ENCODE measurements at places on chromosomes 4 and X.

DNA sequence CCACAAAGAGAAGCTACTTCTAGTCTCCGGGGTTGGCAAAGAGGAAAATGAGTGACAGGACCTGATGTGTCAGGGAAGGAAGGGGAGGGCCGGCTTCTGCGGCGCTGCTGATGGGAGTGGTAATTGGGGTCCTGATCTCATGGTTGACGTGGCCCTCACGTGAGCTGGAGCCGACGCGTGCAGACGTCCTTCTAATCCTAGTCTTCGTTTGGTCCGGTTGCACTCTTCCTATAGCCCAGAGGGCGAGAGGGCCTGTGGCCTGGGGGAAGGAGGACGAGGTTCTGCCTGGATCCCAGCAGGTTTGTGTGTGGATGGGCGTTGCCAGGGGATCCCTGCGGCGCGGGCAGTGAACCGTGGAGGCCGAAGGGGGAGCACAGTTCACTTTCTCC is at the start of gene ARMCX1:
ARMCX1 (plus strand) TSS at position 186 of the 389 bp plus-strand sequence. CDS start 2,384 bp downstream, outside the sequence.
- peak; percentile 30 for DNase-seq

DNA sequence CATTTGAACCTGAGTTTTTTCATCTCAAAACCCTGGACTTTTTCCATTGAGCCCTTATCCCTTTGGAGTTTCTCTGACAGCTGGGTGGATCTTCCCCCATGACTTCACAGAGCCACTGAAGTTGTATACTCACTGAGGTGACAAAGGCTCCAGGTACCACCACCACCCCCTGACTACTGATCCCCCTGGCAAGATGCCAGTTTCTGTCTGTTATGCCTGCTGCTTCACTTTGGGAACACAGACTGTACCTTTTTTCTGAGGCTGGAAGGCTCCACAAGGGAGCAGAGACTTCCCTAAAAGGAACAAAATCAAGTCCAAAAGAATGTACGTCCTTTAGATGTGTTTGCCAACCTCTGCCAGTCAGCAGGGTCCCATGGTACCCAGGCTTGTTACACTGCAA is 160.3 kb upstream of the JADE1 start:
- no peak for DNase-seq

DNA sequence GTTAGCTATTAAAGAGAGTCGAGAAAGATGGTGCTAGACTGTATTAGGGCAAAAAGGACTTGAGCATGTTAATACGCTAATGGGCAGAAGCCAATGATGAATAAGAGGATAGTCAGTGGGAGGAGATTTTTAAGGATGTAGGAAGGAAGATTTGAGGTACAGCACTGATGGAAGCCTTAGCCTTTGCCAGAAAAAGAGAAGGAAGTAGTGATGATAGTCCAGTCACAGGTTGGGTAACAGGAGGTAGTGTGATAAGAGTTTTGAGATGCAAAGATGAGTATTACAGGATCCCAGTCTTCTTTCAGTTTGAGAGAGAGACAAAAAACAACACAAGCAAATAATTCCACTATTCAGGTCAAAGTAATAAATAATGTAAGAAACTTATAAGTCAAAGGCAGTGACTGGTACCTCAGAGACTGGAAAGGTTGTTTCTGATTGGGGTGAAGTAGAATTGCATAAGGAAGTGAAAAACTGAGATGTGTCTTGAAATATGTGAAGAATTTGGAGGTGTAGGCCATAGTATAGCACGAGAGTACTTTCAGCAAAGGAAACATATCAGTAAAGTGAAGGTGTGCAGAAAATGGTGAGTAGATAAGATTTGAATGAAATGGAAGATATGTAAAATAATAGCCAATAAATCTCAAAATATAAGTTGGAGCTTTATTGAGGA is 22.1 kb upstream of the NDNF start:
- no peak for DNase-seq

GRCh38 chr4:91914176-91914804 is 389.5 kb upstream of the GRID2 start:
- DNase-seq = no peak

DNA sequence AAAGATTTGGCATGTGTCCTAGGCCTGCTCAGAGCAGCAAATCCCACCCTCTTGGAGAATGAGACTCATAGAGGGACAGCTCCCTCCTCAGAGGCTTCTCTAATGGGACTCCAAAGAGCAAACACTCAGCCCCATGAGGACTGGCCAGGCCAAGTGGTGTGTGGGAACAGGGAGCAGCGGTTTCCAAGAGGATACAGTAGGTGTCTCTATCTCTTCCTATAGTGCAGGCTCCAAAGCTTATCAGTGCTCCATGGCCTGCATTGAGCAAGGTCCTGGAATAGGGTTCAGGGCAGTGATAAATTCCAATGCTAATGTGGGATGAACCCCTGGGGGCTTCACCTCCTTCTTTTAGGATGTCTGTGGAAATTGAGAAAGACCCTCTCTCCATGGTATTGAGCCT is 15.7 kb upstream of the MAGEA10 start:
- DNase-seq = no peak

GRCh38 chr4:150720973-150721518 is 139.1 kb downstream of the MAB21L2 start:
- DNase-seq = no peak

DNA sequence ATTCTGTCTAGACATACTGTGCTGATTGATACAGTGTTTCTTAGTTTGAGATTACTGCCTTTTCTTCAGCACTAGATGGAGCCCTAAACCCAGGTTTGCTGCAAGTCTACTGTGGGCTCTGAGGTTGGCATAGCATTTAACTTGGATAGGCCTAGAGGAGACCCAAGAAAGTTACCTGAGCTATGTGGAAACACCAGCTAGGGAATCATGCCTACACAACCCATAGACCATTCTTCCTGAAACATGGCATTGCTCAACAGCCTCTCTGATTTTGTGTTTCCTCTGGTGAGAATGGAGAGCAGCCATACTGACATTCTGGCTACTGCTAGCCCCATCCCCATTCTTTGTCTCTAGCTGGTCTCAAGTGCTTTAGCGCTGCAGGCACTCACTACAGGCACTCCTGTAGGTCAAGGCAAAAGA is 287.7 kb upstream of the PCDH18 start:
- no peak for DNase-seq

DNA sequence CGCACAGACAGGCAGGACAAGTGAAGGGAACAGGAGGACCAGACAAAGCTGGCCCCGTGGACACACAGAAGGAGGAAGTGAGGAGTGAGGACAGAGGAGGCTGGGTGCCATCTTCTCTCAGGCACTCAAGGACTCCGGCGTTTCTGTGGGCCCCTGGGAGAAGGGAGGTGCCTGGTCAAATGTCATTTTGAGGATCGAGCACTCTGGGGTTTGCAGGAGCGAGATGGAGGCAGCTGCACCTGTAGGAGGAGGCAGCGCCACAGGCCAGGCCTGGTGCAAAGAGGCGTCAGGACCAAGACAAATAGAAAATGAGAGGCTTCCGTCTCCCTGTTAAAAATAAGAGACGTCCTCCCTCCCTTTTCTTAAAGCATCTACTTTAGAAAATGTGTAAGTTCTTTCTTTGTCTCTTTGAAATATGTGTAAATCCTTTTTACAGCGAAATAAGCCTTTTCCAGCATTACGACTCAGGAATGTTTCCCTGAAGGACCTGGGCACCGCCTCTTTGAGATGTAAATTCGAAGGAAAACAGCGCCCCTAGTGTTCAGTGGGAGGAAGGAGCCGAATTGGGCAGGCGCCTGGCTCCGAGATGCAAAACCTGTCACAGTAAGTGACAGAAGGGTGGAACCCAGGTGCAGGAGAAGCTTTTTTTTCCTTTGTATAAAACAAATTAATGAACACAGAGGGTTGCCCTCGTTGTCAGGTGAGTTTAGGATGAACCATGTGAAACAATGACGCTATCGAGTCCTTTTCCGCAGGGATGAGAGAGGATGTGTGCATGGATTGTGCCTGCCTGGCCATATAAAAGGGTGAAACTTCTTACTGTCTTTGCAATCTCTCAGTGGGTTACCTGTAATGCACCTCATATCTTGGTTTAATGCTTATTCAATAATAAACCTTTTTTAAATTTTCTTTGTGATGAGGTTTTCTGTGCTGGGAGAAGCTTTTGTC is 1.4 kb upstream of the C4orf50 start:
- no peak for DNase-seq

- DNase-seq = no peak
Observed at GRCh38 chr4:170139764-170140163, 50.0 kb upstream of the AADAT start.

DNA sequence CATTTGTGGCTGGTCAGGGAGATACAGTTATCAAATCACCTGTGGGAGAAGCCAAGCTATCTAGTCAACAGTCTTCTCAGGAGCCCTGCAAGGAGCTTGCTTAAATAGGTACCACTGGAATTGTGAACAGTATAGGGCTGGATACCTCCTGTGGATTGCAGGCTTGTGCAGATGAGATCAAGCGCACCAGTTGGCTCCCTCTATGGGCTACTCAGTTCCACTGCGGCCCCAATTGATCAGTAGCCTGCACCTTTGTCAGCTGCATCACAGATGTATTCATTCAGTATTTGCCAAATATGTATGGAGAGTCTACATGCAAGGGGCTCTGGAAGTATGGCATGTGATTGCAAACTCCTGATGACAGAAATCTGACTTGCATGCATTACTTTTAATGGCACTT is 28.6 kb downstream of the TEX13A start:
- no peak for DNase-seq

GRCh38 chr4:90837241-90837640 is 710.0 kb downstream of the CCSER1 start:
- DNase-seq = no peak

GRCh38 chrX:100409610-100410590 is at the start of gene PCDH19:
PCDH19 (minus strand) TSS chrX:100410273; CDS start chrX:100408597, 1,676 bp downstream.
- peak; percentile 50 for DNase-seq

GRCh38 chrX:101668143-101668542 is 8.5 kb upstream of the ARMCX2 start:
- DNase-seq = no peak

- DNase-seq = no peak
Observed at GRCh38 chr4:38672074-38672396, 8.0 kb downstream of the KLF3 start.

GRCh38 chrX:68710870-68711576 is 63.6 kb downstream of the STARD8 start:
- no peak for DNase-seq

GRCh38 chr4:112853662-112854256 is 195.7 kb upstream of the ANK2 start:
- DNase-seq = no peak
